NCI-H446 (cell line): ENCODE measurements at places on chromosomes 4 and X.

DNA sequence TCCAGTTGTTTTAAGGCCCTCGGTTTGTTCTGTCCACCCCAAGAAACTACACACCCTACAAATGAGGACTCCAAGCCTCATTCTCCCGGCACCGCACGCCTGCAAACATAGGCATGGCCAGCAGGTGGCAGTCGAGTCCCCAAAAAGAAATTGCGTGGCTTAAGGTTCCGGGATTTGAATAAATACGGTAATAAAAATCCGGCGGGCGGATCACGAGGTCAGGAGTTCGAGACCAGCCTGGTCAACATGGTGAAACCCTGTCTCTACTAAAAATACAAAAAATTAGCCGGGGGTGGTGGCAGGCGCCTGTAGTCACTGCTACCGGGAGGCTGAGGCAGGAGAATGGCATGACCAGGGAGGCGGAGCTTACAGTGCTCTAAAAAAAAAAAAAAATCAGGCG lies 21.8 kb upstream of the CSF2RA start:
- DNase-seq = peak; percentile 59

DNA sequence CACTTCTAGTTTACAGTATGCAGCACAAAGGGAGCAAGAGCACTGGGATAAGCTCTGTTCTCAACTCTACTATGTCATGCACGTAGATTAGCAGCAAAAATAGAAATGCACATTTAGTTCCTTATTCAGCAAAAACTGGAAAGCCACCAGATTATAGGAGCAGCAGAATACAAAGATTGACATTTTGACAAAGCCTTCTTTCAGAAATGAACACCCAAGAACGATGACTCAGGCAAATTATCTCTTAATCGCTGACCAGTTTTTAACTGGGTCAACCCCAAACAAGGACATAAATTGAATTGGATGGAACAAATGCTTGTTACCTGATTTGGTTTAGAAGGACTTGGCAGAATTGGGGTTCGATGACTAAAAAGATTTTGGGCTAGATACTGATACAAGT lies 775.3 kb upstream of the HS3ST1 start:
- DNase-seq = no peak

- DNase-seq = no peak
Measured at GRCh38 chrX:143664302-143664701, 28.4 kb upstream of the SLITRK4 start.

- DNase-seq = peak; percentile 74
Measured at GRCh38 chr4:107930821-107931774, at the start of gene CYP2U1. TSS of gene CYP2U1 (plus strand) at chr4:107931549. CDS start at chr4:107931644, 95 bp downstream.

- no peak for DNase-seq
Measured at GRCh38 chr4:78767350-78767749, 8.8 kb upstream of the BMP2K start.

- no peak for DNase-seq
Measured at GRCh38 chr4:37769391-37769989, 57.0 kb upstream of the PGM2 start.

GRCh38 chr4:119794681-119795080 lies 166.1 kb upstream of the PDE5A start:
- DNase-seq = no peak

GRCh38 chr4:28774344-28774743 lies 1913.7 kb downstream of the STIM2 start:
- no peak for DNase-seq

DNA sequence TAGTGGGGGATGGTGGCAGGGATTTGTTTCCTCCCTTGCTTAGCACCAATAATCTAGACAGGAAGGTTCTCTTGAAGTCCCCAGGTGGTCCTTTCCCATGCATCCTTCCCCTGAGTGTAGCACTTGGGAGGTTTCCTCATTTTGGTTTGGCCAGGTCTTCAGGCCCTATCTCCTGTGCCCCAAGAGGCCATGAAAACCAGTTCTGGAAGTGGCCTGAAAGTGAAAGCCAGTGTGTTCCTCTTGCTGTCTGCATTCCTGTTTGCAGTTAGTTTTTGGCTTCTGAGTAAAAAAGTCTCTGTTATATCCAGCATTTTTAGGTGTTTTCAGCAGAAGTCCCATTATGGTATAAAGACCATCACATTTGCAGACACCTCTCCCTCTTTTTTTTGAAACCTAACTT lies 59.5 kb downstream of the MTM1 start:
- no peak for DNase-seq

DNA sequence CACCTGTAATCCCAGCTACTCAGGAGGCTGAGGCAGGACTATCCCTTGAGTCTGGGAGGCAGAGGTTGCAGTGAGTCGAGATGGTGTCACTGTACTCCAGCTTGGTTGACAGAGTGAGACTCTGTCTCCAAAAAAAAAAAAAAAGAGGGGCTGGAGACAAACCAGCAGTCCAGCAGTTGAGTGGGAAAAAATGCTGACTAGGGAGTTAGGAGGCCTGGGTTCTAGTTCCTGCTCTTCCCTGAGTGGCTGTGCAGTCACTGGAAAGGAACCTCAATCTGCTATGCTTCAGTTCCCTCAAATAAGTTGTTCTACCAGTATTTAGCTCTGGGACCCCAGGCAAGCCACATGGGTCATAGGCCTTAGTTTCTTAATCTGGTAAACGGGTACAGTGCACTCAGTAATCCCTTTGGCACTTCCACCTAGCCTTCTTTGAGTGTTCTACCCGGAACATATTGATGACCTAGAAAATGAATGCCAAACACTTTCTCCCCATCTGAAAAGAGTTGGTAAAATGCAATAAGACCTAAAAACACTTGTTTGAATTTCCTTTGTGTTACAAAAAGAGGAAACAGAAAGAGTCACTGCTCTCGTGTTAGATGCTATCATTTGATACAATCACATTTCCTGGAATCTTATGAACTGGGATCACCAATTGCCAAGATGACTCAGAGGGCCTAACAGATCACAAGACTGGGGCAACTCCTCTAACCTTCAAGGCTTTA lies 99.3 kb upstream of the EGFL6 start:
- DNase-seq = no peak
